Sigmoid colon (tissue), 7 donors: ENCODE measurements at places on chromosomes 12 and 14. TPM values are rescaled to one million over a fixed set of nuclear protein-coding genes. Genes with fewer than 3 reads are reported as not detected.

DNA sequence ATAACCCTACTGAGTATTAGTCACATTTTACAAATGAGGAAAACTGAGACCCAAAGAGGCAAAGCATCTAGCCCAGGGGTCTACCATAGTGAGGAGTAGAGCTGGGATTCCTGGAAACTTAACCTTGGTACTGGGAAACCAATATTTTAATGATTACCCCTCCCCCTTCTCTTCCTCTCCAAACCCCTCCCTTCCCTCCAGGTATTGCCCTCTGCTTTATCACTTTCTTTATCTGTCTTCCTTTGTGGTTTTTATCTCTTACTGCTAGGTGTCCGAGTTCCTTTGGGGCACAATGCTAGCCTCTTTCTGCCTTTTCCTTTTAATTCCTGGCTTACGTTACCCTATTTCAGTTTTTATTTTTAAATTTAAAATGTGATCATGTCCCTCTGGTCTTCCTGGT is 2.8 kb downstream of the GABARAPL1 start:
- peak overlapping the region; percentile 68 for H3K4me3 ChIP-seq
- peak overlapping the region; percentile 100 for H3K27ac ChIP-seq
- peaks cover 33% of the 10 kb centered on the region for H3K4me1 ChIP-seq
- no peaks in the 10 kb centered on the region for H3K27me3 ChIP-seq
- peaks cover 17% of the 10 kb centered on the region for H3K36me3 ChIP-seq
- no peak for DNase-seq

DNA sequence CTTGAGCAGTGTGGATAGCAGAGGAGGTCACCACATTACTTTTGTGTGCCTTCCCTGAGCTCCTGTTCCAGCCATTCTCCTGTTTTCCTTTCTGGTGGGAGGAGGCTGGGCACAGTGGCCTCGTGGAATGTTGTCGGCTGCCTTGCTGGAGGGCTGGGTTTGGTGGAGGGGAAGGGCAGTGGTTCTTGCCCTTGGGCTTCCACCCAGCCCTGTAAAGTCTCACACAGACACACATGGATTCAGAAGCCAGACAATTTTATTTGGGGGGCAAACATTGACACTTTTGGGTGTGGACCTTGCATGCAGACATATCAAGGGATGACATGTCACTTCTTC is 866 bp downstream of the NPFF start:
- H3K36me3 ChIP-seq = peaks cover 12% of the 10 kb centered on the region
- peak overlapping the region; percentile 53 for H3K27ac ChIP-seq
- H3K4me3 ChIP-seq = no peak overlapping the region
- H3K4me1 ChIP-seq = peaks cover 22% of the 10 kb centered on the region

GRCh38 chr14:50619569-50620141 is 48.5 kb downstream of the SAV1 start:
- H3K27ac ChIP-seq = no peak overlapping the region
- peaks cover 48% of the 10 kb centered on the region for H3K36me3 ChIP-seq
- no peak for DNase-seq
- no peak overlapping the region for H3K4me3 ChIP-seq
- H3K27me3 ChIP-seq = no peaks in the 10 kb centered on the region

Gene LALBA
- total RNA-seq = not detected

DNA sequence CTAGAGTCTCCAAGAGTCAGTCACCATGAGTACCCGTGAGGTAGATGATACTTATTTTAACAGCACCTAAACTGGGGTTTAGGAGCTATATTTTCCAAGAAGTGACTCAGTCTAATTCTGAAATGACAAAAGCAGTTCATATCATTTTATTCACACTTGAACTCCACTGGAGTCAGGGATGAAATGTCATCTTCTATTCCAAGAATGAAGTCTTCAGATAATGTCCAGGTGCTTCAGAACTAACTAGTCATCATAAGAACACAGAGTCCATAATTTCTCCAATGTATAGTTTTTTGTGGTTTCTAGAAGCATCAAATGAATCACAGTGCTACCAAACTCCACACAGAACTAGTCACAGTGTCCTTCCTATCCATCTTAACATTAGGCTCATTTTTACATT is 13.3 kb downstream of the DNM1L start:
- H3K27me3 ChIP-seq = no peaks in the 10 kb centered on the region
- no peak overlapping the region for H3K4me3 ChIP-seq
- no peak for DNase-seq
- H3K36me3 ChIP-seq = no peaks in the 10 kb centered on the region
- peaks cover 17% of the 10 kb centered on the region for H3K4me1 ChIP-seq
- no peak overlapping the region for H3K27ac ChIP-seq

DNA sequence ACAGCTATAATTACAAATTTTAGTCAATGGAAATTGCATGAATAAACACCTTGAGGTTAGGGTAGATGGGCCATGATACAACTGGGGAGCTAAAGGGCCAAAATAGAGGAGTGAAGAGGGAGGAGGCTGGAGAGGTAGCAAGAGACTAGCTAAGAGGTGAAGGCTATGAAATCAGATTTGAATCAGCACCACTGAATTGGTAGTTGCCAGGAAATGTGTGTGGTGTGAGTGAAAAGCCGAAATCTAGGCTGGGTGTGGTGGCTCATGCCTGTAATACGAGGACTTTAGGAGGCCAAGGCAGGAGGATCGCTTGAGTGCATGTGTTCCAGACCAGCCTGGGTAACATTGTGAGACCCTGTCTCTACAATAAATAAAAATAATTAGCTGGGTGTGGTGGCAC is 22.7 kb downstream of the YY1 start:
- no peaks in the 10 kb centered on the region for H3K27me3 ChIP-seq
- no peak overlapping the region for H3K4me3 ChIP-seq
- no peak for DNase-seq
- no peak overlapping the region for H3K27ac ChIP-seq
- peaks cover 6% of the 10 kb centered on the region for H3K4me1 ChIP-seq

Gene DENND5B
- total RNA-seq = 34.3 TPM

- H3K36me3 ChIP-seq = no peaks in the 10 kb centered on the region
- peaks cover 70% of the 10 kb centered on the region for H3K27me3 ChIP-seq
- peak; percentile 62 for DNase-seq
- H3K27ac ChIP-seq = peak overlapping the region; percentile 72
- peaks cover 39% of the 10 kb centered on the region for H3K4me1 ChIP-seq
- H3K4me3 ChIP-seq = peak overlapping the region; percentile 58
Measured at GRCh38 chr14:41605550-41606281, 960 bp upstream of the LRFN5 start.

Gene GLIPR1
- total RNA-seq = 18.1 TPM
